ENCODE measurements at places on chromosomes 12 and 14.

DNA sequence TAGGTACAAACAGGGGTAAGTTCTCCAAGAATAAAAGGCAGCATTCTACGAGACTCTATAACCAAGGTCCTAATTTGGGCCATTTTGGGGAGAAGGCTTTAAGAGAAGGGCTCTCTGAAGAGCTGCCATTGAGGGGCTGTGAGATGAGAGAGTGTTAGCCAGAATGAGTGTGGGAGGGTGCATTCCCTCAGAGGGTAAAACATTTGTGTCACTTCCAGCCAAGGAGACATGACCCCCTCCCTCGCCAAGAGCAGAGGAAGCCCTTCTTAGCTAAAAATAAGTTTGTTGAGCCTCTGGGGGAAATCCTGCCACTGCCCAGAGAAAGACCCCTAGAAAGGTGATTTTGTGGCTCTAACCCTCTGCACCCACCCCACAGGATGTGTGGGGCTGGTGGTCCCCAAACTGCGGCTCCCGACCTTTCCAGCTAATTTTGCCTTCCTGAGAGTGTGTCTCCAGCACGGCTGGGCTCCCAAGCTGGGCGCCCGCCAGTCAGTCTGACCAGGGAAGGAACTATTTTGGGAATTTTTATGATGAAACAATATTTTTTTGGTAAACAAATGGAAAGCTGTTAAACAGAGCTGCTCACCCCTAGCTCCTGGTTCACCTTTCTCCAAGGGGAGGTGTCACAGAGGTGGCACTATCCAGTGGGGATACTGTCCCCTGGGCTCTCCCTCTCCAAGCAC, 65.9 kb upstream of the JDP2 start:
- DNase-seq = no peak

- DNase-seq = no peak
Observed at GRCh38 chr12:1760566-1761382, 59.6 kb upstream of the LRTM2 start.

DNA sequence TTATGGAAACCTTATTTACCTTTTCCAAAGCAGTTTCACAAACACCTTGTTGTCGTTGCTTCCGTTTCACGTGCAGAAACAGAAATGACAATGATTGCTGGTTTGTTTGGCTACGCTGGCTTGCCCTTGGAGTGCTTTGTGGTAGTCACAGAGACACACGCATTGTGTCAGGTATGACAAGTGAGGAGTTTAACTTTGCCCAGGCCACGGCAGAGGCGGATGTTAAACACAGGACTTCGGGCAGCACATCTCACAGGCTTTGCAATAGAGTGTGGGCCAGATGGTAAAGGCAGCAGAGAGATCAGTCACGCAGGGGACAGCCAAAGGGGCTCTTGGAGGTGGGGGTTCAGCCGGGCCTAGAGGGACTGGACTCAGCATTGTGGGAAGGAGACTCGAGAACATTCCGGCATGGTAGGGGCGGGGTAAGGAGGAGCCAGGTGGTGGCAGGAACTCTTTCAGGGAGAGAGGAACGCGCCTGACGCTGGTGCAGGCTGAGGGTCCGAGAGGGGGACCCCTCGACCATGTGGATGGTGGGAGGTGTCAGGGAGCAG, 59.8 kb upstream of the KCNA1 start:
- DNase-seq = no peak

DNA sequence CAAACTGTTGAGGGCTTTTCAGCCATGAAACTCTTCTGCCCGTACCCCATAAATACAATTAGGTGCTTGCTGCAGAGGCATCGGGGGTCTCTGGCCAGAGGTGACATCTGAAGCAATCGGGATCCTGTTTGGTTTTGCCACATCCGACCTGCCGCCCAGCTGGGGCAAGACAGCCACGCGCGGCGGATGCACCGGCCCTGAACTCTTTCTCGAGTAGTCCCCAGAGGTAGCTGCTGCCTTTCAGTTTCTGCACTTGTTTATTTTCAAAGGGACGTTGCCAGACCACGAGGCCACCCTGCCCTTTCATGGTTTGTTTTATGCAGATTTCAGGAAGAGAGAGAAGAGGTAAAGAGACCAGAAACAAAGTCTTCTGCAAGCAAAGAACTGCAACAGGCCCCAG, 10.6 kb upstream of the MLXIP start:
- DNase-seq = no peak

DNA sequence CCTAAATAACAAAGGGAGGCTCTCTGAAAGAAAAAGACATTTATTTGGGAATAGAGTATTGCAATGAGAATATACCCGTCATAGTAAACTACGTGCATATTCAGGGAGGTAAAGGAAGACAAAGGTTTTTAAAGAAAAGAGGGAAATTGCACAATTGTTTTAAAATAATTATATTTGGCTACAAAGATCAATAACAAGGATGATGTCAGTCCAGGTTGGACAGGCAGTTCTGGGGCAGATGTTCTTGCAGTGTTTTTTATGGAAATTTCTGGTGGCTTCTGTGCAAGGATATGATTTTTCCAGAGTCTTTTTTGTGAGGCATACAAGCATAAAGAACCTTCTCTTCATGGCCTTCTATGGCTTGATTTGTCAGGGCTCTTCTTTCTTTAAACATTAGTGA, 29.6 kb downstream of the HSD17B6 start:
- no peak for DNase-seq

GRCh38 chr12:97275256-97275655, 187.3 kb upstream of the RMST start:
- DNase-seq = no peak

- no peak for DNase-seq
Observed at GRCh38 chr12:107760207-107760808, 629 bp downstream of the PRDM4 start.

DNA sequence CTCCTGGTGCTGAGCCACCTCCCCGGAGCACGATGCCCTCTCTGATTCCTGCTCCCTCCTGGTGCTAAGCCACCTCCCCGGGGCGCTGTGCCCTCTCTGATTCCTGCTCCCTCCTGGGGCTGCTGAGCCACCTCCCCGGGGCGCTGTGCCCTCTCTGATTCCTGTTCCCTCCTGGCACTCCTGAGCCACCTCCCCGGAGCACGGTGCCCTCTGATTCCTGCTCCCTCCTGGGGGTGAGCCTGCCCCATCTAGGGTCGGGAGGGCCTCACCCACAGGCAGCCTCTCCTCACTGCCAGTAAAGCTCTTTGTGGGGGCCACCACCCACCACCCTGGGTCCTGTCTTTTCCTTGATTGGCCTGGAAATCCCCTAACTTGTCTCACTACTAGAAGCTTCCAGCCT, 327.6 kb upstream of the SFSWAP start:
- no peak for DNase-seq

DNA sequence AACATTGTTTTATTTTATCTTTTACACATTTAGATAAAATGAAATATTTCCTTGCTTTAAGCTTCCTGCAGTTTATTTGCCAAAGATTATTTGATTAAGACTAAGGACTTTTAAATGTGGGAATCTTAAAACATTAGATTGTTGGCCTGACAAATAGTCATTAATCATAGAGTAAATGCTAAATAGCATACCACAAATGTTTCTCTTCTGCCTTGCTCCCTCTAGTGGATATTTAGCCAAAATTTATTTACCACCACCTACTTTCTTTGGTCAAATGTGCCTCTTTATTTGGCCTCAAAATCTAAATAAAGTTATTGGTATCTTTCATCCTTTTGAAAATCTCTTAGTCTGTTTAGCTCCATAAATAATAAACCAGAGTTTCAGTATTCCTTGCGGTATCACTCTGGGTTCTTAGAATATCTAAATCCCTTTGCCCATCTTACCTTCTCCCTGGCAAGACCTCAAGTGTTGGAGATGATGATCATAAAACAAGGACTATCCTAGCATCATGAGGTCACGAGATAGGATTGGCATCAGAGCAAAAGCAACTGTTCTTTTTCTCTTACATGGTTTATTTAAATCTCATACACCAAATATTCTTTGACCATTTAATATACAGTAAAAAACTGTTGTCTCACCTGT, 150.6 kb upstream of the AEBP2 start:
- peak; percentile 27 for DNase-seq

GRCh38 chr12:47205532-47206449, 126.0 kb upstream of the AMIGO2 start:
- no peak for DNase-seq

- no peak for DNase-seq
Observed at GRCh38 chr12:131830914-131831571, 2.9 kb downstream of the MMP17 start.

GRCh38 chr14:22658946-22659345, 14.8 kb upstream of the OR6J1 start:
- no peak for DNase-seq

DNA sequence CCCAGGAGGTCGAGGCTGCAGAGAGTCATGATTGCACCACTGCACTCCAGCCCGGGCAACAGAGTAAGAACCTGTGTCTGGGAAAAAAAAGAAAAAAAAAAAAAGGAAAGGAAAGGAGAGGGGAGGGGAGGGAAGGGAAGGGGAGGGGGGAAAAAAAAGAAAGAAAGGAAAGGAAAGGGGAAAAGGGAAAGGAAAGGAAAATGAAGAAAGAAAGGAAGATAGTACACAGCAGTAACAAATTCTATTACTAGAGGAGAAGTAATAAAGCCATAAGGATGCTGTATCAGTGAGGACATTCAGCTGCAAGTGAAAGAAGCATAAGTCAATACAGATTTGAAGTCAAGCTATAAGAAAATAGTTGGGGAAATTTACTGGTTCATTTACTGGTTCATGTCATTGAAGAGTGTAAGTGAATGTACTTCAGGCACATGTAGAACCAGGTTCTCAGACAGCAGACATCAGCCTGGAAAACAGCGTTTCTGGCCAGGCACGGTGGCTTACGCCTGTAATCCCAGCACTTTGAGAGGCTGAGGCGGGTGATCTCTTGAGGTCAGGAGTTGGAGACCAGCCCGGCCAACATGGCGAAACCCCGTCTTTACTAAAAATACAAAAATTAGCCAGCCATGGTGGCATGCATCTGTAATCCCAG, 37.4 kb downstream of the NDUFA12 start:
- no peak for DNase-seq

GRCh38 chr12:58656254-58657009, 263.9 kb downstream of the LRIG3 start:
- no peak for DNase-seq

DNA sequence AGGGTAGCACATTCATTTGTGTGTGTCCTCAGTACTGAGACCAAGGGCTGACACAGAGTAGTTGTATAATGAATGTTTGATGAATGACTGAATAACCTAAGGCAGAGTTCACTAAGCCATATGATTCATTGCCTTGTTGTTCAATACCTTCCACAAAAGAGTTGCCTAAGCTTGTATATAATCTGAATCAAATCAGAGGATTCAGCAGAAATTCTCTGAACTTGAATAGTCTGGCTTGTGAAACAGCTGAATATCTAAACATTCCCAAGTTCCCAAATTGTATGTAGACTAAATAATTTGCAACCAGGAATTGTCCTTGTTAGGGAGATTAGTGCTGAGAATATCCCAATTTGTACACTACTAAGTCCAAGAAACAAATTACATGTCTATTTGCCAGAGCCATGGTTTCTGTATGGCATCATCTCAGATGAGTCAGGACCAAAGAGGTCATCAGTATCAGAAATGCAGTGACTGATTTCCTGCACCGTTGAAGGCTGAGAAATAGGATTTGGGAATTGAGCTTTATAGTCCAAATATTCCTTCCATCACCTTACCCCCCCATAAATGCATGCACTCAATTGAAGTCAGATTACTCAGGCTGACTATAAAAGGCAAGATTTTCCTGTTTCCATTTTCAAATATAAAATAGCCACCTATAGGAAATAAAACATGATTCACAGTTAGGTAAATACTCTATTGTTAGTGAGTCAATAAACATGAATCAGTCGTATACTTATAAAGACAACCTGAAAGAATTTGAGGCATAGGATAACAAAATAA, 168.7 kb downstream of the PHLDA1 start:
- DNase-seq = no peak
